Suprapubic skin (tissue), 4 donors: ENCODE measurements at places on chromosomes 1 and 21.

GRCh38 chr1:180909462-180909976 is 3.2 kb upstream of the KIAA1614 start:
- DNase-seq = no peak

DNA sequence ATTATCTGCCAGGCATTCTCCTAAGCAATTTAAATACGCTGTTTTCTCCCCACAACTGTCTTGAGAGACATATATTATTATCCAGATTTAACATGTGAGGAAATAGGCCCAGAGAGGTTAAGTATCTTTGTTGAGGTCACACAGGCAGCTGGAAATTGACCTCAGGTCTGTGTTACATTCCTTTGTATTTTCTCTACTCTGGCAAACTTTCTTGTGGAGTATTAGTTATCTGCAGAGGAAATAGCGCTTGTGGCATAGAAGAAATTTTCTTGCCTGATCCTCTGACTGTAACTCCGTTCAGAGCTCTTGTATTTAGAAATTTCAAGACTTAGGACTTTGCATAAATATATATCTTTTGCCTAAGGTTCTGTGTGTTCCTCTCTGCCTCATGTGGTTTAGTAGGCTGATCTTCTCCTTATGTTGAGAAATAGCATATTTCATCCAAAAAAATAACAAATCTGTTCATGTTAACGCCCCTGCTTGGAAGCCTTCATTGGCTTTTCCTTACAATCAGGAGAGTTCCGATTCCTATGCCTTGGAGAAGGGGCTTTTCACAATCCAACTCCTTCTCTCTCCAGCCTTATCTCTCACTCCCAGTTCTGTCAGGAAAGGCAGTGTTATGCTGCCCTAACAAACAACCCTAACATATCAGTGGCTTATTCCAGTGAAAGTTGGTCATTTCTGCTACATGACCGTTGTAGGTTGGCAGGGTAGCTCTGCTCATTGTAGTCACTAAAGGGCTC is 2.5 kb upstream of the JUN start:
- DNase-seq = no peak

GRCh38 chr21:34930971-34931370 is 118.1 kb downstream of the RUNX1 start:
- DNase-seq = no peak

DNA sequence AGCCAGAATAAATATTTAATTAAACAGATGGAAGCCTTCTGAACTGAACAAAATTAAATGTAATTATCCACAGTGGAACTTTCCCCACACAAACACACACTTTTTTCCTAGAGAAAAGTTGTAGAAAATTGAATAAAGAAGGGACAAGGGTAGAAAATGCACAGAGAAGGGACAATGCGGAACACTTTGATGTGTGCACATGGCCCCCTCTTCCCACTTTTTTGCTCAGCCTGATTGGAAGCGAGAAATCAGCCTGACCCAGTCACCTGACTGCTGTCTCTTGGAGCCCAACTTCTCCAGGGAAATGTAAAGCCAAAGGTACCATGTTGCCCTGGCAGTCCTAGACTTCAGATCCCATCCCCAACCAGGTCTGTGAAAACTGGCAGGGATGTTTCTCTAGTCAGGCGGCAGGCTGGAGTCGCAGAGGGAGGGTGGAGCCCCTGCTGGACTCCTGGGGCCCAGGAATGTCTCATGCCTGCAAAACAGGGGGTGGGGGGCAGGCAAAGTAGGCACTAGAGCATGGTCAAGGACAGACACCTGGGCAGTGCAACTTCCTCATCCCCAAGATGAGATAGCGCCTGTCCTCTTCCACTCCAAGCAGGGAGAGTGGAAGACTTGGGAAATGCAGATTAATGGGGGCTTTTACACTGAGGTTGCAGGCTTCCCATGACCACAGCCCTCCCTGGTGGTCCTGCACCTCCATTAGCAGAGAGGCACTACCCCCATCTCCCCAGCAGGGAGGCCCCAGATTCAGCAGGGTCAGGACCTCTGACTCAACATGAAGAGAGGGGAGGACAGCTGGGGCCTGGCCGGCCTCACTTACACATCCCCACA is 2.8 kb downstream of the CERS2 start:
- DNase-seq = no peak

DNA sequence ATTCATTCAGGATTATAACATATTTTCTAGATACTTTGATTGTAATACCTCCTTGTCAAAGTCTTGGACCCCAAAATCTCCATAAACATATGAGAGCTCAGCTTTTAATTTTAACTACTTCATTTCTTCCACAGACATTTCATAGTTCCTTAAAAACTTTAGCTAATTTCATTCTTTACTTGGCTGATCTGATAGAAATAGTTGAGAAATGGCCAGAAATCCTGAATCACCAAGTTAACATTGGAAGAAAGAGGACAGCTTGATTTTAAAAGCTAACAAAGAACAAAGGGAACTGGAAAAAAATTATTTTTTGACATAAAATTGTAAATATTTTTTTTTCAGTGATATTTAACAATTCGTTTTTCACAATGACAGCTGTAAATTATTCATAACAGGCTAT is 216.5 kb downstream of the NTNG1 start:
- no peak for DNase-seq

- DNase-seq = no peak
These were observed 122.3 kb downstream of the SLC30A10 start for GRCh38 chr1:219806020-219806419.

DNA sequence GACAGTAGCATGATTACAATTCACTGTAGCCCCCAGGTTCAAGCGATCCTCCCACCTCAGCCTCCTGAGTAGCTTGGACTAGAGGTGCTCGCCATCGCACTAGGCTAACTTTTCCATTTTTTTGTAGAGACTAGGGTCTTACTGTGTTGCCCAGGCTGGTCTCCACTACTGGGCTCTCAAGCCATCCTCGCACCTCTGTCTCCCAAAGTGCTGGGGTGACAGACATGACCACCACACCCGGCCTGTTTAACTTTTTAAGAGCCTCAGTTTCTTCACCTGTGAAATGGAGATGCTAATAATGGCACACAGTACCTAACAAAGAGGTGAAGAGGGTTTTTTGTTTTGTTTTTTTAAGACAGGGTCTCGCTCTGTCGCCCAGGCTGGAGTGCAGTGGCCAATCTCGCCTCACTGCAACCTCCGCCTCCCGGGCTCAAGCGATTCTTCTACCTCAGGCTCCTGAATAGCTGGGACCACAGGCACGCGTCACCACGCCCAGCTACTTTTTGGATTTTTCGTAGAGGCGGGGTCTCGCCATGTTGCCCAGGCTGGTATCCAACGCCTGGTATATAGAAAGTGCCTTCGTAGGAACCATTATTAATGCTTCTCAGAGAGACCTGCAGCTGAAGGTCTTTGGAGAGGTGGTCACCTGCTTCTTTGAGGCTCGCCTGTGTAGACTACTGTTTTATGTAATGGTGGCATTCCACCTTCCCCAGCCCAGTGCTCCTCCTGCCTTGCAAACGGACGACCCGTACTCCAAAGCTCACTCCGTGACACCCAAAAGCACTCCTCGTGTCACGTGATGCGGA is 567 bp downstream of the PMVK start:
- no peak for DNase-seq

DNA sequence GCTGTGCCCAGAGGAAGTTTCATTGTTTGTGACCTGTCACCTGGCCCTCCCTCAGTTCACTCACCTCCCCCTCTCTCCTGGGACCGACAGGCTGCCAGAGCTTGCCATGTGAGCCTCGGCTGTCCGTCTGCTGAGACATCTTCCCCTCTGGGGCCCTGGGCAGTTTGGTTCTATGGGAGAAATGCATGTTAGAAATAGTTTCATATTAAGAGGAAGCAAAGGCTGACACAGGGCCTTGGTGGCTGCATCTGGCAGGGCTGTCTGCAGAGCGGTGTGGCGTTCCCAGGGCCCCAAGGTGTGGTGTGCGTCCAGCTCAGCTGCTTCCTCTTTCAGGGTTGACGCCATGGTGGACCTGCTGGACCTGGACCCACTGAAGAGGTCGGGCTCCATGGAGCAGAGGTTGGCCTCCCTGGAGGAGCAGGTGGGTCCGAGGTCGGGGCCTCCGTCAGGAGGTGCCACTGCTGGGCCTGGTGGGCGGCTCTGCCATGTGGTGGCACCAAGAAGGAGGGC is 31.9 kb upstream of the LRRC3 start:
- peak; percentile 34 for DNase-seq

DNA sequence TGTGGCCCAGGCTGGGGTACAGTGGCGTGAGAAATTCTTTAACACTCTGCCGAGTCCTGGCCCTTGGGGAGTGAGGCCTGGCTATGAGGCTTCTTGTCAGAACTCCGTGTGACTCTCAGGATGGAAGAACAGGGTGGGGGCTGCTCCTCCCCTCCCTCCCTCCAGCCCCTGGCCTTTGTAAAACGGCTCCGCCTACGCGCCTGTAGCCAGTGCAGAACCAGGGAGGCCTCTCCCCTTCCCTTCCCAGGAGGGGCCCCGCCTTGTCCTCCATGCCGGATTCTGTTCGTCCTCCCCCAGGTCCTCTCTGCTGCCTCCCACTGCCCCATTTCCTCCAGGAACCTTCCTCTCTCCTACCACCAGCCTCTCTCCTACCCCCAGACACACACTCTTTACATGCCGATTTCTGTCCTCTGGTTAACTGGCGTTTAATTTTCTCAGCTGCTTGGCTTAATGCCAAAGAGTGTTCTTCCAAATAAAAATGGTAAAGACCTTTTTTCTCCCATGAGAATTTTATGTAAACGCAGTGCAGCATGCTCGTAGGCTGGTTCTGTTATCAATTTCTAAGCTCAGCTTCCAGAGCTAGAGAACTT is 21.0 kb downstream of the PDE9A start:
- DNase-seq = no peak

DNA sequence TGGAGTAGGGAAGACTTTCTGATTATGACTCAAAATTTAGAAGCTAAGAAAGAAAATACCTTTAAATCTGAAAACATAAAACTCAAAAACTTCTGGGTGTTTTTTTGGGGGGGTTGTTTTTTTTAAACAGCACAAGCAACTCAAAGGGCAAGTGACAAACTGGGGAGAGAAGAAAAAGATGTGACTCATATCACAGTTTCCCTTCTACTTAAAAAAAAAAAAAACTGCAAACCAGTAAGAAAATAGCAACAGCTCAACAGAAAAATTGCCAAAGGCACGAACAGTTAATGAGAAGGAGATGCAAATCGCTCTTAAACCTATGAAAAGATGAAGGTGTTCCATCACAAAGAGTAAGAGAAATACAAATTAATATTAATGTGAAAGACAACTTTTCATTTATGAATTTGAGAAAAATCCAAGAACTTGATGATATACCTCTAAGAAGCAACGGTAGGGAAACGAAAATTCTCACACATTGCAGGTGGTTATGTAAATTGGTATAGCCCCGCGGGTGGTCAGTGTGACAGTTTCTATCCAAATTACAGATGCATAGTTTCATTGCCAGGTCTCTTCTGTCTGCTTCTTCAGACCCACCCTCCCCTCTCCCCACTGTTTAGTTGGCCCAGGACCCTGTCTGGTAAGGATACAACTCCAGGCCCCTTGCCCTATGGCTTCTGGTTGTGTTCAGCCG is 9.0 kb downstream of the IFNAR2 start:
- no peak for DNase-seq

DNA sequence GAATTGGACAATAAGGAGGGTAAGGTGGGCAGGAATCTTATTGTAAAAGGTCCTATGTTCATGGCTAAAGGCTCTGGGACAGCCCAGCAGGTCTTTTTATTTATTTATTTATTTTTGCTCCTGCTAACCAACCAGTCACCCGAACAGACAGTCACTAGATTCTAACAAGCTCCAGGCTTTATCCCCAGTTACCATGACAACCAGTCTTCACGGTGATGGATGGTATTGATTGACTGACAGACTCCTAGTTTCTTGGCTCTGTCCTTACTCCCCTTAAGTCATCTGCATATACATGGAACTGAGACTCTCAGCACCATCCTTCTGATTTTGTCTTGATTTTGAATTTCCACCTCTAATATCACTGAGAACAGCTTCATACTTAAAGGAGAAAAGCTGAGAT is 44.3 kb downstream of the C8A start:
- no peak for DNase-seq

GRCh38 chr1:10848109-10848684 is 51.8 kb upstream of the CASZ1 start:
- no peak for DNase-seq

DNA sequence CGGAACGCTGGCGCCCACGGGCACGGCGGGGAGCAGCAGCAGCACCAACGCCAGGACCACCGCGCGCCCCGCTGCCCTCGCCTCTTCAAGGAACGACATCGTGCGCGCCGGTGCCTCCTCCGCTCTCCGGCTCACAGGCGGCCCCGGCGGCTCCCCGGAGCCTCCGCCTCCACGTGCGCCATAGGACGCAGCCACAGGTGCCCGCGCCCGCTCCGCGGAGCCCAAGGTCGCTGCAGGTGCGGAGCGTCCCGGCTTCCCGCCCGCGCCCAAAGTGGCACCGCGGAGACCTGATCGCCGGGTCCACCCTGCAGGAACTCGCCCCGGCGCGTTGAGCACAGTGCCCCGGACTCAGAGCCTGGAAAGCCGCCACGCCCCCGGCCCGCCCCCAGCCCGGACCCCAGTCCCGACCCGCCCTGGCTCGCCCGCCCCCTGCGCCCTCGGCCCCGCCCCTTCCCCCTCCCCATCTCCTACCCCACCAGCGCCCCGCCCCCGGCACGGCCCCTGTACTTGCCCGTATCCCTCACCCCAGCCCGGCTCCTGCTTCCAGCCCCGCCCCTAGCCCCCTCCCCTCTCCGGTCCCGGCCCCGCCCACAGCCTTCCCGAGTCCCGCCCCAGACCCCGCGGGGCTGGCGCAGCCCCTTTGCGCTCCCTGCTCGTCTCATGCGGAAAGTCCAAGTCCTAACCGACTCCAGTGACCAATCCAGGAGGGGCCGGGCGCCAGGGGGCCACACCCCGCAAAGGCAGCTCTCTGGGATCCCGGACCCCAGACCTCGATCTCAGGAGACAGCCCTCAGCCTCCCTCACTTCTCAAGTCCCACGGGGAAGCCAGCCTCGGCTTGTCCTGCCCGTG is at the start of gene MEGF6:
MEGF6 (minus strand) TSS at position 339 of the 850 bp plus-strand sequence; CDS start at position 99, 240 bp downstream.
- DNase-seq = no peak

- no peak for DNase-seq
These were observed 110.1 kb downstream of the GRIK1 start for GRCh38 chr21:29829564-29830275.

- no peak for DNase-seq
These were observed 73.3 kb downstream of the MDM4 start for GRCh38 chr1:204589409-204590038.

GRCh38 chr1:1631782-1632420 is at the start of gene MMP23B:
TSS of gene MMP23B (plus strand) at chr1:1632173. CDS start at chr1:1632219, 46 bp downstream.
- peak; percentile 73 for DNase-seq

- DNase-seq = peak; percentile 82
These were observed at the start of gene DOP1B for GRCh38 chr21:36156815-36157670. TSS of gene DOP1B (plus strand) at chr21:36156824. CDS start at chr21:36164734, 7,910 bp downstream.

- DNase-seq = no peak
These were observed 1.7 kb downstream of the CFAP410 start for GRCh38 chr21:44337449-44337848.

GRCh38 chr1:57400048-57400447 is 23.8 kb downstream of the DAB1 start:
- DNase-seq = no peak

DNA sequence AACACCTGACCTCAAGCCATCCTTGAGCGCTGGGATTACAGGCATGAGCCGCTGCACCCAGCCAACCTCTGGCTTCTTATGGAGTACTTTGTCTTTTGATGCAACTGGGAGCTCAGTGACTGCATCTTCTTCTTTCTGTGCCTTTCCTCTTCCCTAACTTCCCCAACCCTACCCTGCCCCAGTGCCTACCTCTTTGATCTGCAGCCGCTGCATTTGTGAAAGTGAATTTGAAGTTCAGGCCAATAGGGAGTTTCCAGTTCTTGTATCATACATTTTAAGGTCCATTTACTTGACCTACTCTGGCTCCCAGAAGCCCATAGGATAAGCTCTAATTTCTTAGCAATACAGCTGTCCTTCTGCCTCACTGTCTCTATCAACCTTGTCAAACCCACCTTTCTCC is 52.2 kb downstream of the KCNC4 start:
- DNase-seq = no peak
